ENCODE measurements at places on chromosomes 4 and X.

DNA sequence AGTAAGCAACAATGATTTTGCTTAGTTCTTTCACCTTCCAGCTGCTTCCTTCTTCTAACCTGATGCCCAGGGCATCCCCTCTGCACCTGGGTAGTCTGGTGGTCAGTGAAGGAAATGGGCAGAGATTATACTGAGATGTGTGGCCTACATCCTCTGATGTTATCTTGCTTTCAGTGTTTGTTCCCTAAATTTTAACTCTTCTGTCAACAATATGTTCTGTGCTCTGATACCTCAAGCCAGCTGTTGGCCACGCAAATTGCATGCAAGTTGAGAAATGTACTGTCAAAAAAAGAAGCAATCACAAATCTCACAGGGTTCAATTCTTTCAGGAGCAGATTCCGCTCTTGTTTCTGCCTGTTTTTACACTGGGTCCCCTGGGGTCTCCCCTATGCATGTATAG lies 73.8 kb downstream of the FBXW7 start:
- no peak for DNase-seq

DNA sequence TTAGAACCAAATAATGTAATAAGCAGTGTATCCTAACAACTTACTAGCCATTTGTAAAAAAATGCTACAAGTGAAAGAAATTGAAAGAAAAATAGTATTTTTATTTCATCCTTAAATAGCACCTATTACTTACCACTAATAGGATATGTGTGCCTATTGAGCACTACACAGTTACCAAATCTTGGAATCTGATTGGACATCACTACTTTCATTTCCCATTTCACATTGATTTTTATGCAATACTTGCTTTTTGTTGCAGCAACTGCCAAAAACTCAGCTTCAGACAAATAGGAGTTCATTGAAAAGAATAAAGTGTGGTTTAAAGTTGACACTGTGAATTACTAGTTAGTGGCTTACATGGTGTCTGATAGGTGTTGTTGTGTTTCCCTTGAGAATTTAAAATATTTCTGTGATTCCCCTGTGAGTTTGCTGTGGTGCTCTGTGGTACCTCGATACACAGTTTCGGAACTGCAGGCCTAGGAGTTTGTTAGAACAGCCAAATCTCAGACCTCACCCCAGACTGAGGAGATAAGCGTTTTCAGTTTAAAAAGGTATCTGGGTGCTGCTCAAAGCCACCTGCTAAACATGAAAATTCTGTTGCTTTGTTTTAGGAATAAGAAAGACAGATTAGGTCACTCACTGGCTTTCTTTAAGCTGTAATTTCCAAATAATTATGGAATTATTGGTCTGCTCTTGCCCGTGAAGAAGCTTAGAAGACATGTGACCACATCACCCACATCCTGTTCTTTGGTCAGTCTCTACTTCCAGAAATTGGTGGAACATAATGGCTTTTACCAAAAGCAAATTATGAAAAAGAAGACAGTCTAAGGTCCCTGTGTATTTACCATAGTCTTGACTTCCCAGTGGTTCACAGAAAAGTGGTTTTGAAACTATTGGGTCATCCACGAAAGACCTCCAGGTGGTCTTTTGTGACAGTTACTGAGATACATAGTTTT lies 97.8 kb downstream of the SYTL5 start:
- DNase-seq = no peak

DNA sequence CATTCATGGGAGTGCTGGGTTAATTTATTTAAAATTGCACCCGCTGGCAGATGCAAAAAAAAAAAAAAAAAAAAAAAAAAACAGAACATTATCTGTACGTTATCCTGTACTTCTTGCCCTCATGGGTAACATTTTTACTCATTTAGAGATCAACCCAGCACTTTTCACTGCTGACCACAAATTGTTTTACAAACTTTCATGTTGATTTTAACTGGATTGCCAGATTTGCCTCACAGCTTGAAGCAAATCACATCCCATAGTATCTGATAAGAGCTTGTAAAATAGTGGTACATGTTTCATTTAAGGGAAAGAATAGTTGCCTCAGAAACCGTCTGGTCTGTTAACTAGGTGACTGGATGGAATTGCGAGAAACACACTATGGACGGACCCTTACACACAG lies 640.8 kb downstream of the TRIML1 start:
- DNase-seq = no peak

- no peak for DNase-seq
Observed at GRCh38 chr4:76061982-76062381, 12.5 kb upstream of the ART3 start.

- DNase-seq = no peak
Observed at GRCh38 chr4:33998291-33998690, 2246.0 kb downstream of the ARAP2 start.

- DNase-seq = no peak
Observed at GRCh38 chr4:67874986-67875385, 8.8 kb downstream of the TMPRSS11D start.

GRCh38 chr4:121642292-121642691 lies 54.5 kb downstream of the ANXA5 start:
- DNase-seq = no peak

DNA sequence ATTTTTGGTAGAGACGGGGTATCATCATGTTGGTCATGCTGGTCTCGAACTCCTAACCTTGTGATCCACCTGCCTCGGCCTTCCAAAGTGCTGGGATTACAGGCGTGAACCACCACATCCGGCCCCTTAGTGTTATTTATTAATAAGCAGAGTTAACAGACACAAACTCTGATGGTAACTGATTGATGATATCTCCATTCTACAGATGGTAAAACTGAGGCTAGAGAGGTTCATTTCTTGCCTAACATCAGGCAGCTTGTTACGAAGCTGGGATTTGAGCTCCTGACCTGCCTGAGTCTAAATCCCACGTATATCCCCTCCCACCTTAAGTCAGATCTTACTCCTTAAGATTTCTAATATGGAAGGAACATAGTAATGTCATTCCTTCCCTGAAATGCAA lies 36.9 kb downstream of the TBC1D14 start:
- no peak for DNase-seq

GRCh38 chrX:65196758-65197360 lies 220.6 kb upstream of the ZC4H2 start:
- DNase-seq = no peak

GRCh38 chr4:145034727-145035211 lies 63.2 kb downstream of the ANAPC10 start:
- no peak for DNase-seq
